ENCODE measurements at places on chromosomes 5 and 9.

DNA sequence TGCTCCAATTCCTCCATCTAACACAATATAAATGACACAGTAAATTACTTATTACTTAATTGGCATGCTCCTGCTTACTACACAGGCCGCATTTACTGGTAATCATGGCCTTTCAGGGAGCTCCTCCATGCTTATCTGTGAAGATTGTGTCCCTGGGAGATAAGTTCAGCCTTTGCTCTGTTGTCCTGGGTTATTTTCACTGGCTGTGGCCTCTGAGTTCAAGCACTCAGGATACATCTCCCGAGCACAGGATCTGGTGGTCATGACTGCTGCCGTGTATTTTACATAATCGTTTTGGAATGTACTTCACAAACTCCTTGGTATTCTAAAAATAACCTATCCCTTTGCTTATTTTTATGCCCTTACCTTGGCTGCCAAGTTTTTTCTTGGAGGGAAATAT, 215.7 kb downstream of the ICE1 start:
- no peak for DNase-seq

DNA sequence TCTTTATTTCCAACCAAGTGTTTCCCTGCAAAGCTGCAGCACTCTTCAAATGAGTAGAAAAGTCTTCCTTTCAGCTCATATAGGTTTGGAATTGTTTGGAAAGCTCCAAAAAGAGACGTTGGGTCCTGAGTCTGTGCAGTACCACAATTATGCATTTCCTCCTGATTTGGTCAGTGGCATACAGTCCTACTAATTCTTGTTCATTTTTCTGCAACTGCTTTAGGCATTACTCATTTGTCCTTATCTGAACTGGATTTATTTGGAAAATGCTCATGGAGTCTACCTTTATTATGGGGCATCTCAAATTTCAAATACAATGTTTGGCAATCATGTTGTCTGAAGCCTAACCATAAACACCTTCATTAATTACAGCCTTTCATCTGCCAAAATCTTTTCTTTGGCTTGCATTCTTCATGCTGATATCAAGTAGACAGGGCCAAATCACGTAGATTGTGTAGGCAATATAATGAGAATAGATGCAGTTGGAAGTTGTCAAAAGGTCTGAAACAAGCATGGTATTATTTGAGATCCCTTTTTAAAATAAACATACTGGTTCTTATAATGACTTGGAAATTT, 232.8 kb downstream of the TLE1 start:
- peak; percentile 79 for DNase-seq

GRCh38 chr5:851076-851475, 290 bp upstream of the ZDHHC11 start:
- no peak for DNase-seq

DNA sequence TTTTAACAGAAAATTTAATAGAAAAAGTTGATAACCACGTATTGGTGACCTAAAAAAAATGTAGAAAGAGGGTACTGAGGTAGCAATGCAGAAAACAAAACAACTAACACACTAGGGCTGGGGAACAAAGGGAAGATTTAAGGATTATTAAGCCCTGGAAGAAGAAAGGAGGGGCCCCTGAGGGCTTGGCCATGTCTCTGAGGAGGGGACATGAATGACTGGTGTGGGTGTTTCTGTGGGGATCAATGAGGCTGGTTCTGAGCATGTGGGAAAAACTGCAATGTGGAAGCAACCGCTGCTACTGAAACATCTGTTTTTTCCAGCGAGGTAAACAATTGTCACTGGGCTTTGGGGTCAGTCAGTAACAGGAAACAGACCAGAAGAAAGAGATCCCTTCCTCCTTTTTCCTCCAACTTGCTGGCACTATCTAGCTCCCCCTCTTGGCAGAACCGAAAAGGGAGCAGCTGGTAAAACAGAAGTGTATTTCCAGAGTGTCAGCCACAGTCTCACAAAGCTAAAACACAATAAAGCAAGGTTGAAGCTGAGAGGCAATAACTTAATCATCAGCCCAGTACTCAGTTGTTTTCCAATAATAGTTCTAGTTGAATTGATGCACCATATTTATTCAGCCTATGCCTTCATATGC, 48.3 kb downstream of the ATPSCKMT start:
- no peak for DNase-seq

- no peak for DNase-seq
Measured at GRCh38 chr9:33264003-33264472, 470 bp downstream of the BAG1 start.

DNA sequence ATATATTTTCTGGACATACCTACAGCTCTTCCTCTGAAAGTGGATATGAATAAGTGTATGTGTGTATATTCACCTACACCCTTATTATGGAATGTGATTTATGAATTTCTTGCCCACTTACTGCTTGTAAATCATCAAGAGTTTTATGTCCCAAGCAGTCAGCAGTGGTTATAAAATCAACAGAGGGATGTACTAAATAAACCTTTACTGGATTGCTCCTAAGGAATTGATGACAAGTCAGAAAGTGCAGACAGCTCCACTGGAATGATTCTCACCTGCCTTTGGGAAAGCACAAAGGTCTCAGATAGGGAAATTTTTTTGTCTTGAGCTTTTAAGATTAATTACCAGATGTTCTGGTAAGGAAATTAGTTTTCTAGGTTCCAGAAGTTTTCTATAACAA, 9.3 kb downstream of the TMEM174 start:
- no peak for DNase-seq

GRCh38 chr5:170293273-170293672, 4.3 kb downstream of the LCP2 start:
- no peak for DNase-seq

- no peak for DNase-seq
Measured at GRCh38 chr9:114460513-114461199, 44.6 kb downstream of the WHRN start.

- no peak for DNase-seq
Measured at GRCh38 chr9:120117081-120117480, 462.9 kb downstream of the CDK5RAP2 start.

DNA sequence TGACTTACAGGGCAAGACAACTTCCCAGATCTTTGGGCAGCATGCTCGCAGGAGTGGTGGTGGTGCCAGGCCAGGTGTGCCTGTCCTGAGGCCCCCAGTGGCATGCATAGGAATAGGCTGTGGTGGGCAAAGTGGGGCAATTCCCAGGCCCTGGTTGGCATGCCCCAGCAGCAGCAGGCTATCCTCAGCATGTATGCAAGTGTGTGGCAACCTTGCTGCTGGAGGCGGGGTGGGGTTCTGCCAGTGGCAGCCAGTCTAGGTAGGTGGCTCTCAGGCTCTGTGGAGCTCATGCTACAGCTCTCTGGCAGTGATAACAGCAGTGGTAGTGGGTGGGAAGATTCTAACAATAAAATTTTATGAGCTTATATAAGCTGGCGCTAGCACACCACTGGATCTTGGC, 27.7 kb upstream of the C6 start:
- no peak for DNase-seq

- no peak for DNase-seq
Measured at GRCh38 chr5:151258201-151258611, 5.2 kb downstream of the GM2A start.

- peak; percentile 40 for DNase-seq
Measured at GRCh38 chr5:140556438-140556837, 835 bp downstream of the SRA1 start.

DNA sequence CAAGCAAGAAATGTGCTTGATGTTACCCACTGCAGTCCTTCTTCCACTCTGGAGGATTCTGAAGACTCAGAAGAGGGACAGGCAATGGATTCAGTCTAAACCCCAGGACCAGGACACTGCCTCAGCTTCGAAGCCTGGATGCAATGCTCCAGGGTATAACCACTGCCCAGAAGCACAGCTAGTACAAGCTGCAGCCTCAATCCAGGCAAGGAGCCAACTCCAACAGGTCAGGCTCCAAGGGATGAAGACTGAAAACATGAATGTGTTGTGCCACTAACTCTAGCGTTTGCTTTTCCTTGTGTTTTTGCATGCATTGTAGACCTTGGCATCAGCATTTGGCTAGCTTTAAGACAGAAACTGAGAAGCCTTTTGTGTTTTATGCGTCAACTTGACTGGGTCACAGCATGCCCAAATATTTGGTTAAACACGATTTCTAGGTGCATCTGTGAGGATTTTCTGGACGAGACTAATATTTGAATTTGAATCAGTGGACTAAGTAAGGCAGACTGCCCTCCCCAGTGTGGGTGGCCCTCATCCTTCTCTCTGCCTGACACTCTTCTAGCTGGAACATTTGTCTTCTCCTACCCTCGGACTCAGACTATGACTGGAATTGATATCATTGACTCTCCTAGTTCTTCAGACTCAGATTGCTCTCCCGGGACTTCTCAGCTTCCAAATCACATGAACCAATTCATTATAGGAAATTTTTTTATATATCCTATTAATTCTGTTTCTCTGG, 20.5 kb upstream of the GPX3 start:
- DNase-seq, result no peak

DNA sequence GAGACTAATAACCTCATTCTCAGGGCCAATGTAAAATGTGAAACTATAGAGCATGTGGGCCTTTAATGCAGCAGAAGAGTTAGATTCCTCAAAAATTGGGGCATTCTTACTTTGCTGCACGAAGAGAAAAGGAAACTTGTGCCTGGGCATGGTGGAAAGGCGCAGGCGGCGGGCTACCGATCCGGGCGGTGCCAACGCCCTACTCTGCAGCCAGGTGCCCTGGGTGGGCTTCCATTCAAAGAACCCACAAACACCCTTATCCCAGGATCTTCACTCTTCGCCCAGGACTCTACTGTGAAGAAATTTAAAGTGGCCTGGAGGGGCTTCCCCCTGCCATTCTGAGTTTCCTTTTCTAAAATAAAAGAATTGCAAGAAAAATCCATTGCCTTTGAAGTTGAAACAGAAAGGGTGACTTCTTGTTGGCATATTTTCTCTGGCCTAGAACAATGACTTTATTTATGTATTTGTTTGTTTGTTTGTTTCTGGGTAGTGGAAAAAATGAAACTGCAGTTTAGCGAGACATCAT, 124.9 kb downstream of the TMEM161B start:
- no peak for DNase-seq

DNA sequence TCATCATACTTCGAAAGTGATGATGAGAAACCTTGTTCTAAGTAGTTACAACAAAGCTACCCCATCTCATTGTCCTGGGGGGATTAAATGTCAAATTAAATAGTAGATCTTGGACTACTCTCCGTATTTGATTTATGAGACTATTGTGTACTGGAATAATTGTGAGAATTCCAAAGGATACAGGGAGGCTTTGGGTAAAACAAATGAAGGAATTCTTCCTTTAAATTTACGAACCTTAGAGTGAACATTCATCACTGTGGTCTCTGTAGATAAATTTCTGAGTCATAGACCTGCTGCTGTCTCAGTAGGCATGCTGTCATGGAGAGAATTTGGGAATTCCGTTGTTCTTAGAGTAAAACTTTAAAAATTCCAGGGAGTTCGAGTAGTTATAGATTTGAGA, 836.2 kb downstream of the DNAH5 start:
- no peak for DNase-seq

- peak; percentile 58 for DNase-seq
Measured at GRCh38 chr9:15306068-15306756, 804 bp downstream of the TTC39B start.

DNA sequence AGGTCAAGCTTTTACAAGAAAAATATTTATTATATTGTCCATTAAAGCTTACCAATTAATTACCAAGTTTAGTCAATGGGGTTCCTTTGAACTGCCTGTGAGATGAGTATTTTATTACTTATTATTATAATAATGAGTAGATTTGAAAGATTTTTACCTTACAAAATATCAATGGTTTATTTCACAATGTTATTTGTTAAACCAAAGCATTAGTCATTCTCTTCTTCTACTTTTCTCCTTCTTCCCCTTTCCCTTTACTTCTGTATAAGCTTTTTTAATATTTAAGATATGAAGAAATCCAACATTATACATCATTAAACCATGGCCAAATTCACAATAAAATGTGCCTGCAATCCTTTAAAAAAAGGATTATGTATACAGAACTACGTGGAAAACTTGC, 369.5 kb downstream of the ARL15 start:
- DNase-seq, result no peak

- DNase-seq, result no peak
Measured at GRCh38 chr9:4504250-4504649, 14.0 kb downstream of the SLC1A1 start.

DNA sequence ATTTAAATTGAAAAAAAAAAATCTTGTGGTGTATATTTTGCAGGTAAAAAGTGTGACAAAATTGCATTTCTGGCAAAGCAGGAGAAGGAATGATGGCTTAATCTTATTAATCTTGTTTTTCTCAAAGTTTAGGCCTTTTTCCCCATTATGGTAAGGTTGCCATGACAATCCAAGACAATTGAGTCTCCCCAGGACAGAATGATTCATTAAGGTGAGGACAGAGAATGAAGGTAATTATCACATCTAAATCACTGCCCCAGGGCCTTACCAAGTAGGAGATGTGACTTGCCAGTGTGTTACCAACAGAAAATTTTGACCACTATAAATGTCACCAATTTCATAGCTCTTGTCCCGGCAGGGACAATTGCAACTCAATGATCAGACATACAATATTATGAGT, 439.2 kb downstream of the DNAH5 start:
- no peak for DNase-seq

GRCh38 chr5:66440202-66440680, 156.0 kb upstream of the MAST4 start:
- DNase-seq, result peak; percentile 34

DNA sequence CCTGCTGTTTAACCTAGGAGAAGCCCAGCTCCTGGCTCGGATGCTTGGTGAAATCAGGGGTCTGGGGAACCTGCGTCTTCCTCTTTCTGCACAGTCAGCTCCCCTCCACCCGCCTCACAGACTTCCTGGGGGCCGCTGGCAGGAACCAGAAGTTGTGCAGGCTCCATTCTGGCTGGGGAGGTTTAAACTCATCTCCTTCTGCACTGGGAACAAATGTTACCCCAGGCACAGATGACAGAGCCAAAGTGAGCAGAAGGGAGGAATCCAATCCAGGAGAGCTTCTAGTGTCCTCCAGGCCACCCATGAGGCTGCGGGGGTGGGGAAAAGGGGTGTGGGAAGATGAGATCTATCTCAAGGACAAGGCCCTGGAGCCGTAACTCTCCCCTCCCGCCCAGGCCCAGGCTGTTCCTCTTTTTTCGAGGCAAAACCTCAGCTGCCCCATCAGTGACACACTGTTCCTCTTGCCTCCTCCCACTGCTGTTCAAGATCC, 31.2 kb downstream of the KCNMB1 start:
- no peak for DNase-seq

DNA sequence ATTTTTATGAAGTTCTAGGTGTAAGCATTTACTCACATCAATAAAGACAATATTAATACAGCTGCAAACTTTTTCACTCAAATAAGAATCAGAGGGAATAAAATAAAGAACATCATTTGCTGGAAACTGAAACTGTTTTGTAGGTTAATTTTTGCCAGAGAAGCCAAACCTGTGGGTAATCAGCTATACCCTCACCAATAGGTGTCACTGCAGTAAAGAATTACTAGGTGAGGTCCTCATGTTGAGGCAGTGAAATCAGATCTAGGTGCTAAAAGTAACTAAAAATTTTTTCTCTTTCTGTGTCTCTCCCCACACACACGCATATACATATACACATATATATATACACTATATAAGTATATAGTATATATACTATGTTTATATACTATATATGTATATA, 1016.3 kb upstream of the SEMA6A start:
- peak; percentile 57 for DNase-seq
